Prostate gland (tissue), 2 donors: ENCODE measurements at places on chromosomes 3 and 15.

DNA sequence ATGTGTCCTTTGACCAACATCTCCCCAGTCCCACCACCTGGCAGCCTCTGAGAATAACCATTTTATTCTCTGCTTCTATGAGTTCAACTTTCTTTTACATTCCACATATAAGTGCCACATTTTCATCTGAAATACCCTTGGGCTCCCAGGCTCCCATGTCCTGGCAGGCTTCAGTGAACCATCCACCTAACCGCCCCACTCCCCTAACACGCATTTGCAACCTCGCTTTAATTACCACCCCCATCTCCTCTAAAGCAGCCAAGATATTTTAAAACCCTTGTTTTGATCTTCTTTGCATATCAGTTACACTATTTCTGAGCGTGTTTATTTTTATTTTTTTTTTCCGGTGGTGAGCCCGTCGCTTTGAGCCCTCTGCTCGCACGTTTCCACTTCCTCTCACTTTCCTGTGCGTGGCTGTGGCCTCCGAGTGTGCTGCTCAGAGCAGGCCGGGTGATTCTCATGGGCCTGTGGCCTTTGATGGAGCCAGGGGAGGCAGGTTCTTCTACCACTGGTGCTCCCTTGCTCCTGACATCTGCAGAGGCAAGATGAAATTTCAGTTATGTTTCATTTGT is 195.4 kb upstream of the LPP start:
- no peak for DNase-seq

GRCh38 chr3:161498259-161498921 is 1.8 kb downstream of the OTOL1 start:
- DNase-seq: no peak

GRCh38 chr15:66704019-66704802 is 2.2 kb downstream of the SMAD6 start:
- DNase-seq: no peak

DNA sequence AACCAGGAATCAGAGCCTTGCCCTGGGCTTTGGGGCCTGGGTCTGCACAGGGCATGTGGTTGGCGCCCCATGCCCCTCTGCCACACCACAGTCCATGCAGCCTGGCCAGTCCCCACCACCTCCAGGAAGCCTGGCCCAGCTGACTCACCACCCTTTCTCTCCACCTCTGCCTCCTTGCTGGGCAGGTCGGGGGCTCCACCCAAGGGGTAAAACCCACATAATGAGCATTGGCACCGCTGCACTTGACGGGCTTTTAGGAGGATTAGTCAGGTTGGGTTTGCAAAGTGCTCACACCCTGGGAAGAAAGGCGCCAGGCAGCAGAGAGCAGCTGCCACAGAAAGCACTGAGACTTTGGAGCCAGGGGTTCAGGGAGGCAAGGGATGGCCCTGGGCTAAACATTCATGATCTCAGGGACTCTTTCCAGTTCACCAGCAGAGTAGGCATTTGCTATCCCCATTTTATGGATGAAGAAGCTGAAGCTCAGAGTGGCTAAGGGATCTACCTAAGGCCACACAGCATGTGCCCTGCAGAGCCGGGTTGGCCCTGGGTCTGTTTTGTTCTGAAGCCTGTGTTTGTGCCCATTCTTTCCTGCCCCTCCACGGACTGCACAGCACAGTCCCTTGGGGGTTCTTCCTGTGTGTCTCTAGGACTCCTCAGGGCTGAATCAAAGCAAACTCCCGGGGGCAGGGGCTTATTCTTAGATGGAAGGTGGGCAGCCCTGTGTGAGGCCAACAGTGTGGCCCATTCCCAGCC is 113.4 kb downstream of the ETFA start:
- no peak for DNase-seq

DNA sequence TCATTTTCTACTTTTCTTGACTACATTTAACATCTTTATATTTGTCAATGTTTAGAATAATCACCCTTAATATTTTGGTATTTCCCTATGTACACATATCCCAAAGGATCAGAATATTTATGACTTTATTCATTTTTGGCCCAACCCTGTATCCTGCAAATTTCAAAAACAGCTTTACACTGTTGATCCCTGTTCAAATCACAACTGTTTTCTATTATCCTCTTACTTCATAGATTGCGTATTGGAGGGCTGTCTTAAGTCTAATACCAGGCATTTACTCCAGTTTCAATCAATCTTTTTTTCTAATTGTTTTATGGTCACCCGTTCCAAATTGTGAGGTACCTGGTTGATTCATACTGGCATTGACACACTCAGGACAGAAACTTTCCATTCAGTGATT is 107.9 kb downstream of the RPL22L1 start:
- DNase-seq: no peak

- no peak for DNase-seq
Measured at GRCh38 chr3:33883538-33883950, 85.1 kb downstream of the PDCD6IP start.

DNA sequence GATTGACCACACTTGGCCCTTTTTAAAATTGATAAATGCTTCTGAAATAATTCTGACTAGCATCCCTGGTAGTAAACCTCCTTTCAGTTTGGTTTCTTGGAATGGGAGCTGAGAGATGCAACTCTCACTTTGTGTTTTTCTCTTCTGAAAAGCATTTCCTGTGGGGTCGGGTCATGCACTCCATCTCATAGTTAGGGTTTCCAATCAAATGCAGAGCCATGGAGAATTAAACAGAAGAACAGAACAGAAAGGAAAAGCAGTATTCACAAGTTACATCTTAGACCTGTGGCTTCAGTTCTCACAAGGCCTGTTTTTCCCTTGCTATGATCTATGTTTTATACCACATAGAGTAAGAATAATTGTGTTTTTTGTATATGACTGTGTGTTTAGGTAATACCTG is 39.7 kb downstream of the SENP2 start:
- no peak for DNase-seq

DNA sequence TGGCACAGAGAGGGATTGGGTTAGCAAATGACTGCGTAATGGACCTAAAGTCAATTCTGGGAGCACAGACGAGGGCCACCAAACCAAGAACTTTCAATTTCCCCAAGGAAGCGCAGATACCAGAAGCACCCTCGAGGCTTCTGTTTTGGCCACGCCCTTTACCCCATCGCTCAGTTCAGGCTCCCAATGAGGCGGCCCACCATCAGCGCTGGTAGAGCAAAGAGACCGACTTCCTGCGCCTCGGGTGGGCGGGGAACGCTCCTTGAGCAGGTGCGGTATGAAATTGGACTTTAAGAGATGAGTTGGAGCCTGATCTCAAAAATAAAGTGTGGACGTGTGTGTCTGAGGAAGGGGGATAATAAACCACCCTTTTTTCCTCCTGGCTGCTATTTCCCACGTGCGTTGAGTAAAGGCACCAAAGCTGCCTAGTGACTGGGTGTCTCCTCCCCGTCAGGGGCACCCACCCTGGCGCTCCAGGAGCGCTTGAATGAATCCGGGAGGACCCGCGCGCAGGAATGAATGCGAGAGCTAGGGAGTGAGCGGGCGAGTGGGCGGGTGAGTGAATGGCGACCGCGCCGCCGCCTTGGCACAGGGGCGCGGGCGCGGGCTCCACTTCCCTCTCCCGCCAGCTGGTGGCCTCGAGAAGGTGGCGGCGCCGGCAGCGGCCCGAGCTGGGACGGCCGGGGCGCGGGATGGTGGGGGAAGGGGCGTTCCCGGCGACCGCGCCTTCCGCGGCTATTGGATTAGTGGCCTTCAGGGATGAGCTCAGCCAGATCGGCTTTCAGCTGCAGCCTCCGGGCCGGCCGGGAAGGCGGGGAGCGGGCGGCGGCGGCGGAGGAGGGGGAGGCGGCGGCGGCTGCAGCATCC is at the start of gene SPSB4:
SPSB4 (plus strand) TSS at position 772 of the 867 bp plus-strand sequence. CDS start 14,758 bp downstream, outside the sequence.
- DNase-seq: no peak

DNA sequence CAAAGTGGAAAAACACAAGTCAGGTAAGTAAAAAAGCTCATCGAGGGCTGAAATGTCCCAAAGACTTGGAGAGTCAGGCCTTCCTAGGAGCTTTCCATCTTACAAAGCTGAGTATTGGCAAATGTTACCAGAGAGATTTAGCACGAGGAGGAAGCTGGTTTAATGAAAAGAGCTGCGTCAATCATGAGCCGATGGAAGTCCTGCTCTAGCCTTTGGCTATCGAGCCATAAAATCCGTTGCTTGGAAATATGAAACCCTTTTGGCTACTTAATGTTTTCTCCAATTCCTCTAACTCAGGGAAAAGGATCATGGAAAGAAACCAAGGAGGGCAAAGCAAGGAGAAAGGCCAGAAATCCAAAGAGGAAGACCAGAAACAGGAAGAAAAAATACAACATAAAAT is 1074.6 kb downstream of the FHIT start:
- DNase-seq: no peak

- DNase-seq: no peak
Measured at GRCh38 chr3:180870008-180870699, 42.3 kb upstream of the FXR1 start.

GRCh38 chr3:31755926-31756658 is 223.4 kb downstream of the STT3B start:
- DNase-seq: no peak

DNA sequence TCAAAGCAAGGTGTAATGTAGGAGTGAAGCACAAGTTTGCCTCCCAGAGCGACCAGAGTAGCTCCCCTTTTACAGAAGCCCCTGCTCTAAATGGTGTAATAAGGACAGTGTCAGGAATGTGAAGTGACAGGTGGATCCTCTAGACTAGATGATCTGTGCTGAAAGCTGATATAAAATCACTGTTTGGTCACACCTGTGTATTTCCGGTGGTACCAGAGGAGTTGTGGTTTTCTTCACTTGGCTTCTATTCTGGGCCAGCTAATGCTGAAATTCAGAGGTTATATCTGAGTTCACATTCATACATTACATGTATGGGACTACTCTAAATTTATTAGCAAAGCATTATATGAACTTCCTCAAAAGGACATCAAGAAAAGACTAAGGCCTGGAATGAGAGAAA is 117.4 kb downstream of the IL1RAP start:
- DNase-seq: no peak

GRCh38 chr3:81300324-81300927 is 461.0 kb downstream of the GBE1 start:
- no peak for DNase-seq

DNA sequence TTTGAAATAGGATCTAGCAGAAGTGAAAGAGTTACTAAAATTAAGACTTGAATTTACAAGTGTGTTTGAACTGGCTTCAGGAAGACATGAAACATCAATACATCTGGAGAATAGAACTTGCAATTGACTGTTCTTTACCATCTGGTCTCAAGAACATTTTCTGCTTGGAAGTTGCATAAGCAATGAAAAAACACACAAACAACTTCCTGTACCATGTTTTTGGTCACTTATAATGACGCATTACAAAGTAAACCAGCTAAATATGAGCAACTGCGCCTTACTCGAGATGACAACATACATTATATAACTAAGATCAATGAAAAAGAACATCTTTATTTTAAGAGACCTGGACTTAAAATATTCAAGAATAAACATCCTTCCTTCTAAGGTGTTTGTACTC is 112.5 kb downstream of the TIGIT start:
- DNase-seq: no peak

- no peak for DNase-seq
Measured at GRCh38 chr3:177349384-177349783, 152.1 kb upstream of the TBL1XR1 start.
